ENCODE measurements at places on chromosomes 11 and 22. TPM values are rescaled to one million over a fixed set of nuclear protein-coding genes. Genes with fewer than 3 reads are reported as not detected.

GRCh38 chr22:20582520-20583361 is 75.3 kb downstream of the MED15 start:
- H3K4me1 ChIP-seq: no peaks in the 10 kb centered on the region
- peak; percentile 78 for DNase-seq
- no peak overlapping the region for H3K27ac ChIP-seq
- peaks cover 76% of the 10 kb centered on the region for H3K36me3 ChIP-seq
- H3K27me3 ChIP-seq: no peaks in the 10 kb centered on the region

- no peaks in the 10 kb centered on the region for H3K27me3 ChIP-seq
- no peaks in the 10 kb centered on the region for H3K4me1 ChIP-seq
- H3K4me3 ChIP-seq: no peak overlapping the region
- no peaks in the 10 kb centered on the region for H3K36me3 ChIP-seq
These were observed 875.3 kb downstream of the NTM start for GRCh38 chr11:132245403-132246385.

NXPE4 gene
- total RNA-seq: not detected

GRCh38 chr11:8020244-8020597 is 33.1 kb downstream of the EIF3F start:
- H3K27me3 ChIP-seq: no peaks in the 10 kb centered on the region
- H3K4me3 ChIP-seq: peak overlapping the region; percentile 82
- peak overlapping the region; percentile 63 for H3K27ac ChIP-seq
- DNase-seq: no peak

DNA sequence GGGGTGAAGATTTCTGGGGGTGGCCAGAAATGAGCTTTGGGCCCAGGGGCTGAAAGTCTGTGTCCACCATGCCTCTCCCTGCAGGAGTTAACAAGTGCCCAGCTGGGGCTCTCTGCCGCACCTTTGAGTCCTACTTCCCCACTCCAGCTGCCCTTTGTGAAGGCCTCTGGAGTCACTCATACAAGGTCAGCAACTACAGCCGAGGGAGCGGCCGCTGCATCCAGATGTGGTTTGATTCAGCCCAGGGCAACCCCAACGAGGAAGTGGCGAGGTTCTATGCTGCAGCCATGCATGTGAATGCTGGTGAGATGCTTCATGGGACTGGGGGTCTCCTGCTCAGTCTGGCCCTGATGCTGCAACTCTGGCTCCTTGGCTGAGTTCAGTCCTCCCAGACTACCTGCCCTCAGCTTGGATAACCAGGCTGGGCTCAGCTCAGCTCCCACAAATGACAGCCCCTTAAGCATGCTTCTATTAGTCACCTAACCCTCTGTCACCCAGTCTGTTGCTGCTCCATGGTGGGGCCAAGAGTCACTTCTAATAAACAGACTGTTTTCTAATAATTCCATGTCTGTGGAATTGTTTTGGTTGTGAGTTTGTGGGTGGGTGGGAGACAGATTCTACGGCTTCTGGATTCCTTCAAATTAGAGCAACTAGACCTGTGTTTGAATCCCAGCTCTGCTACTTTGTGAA is 3.0 kb upstream of the INPPL1 start:
- peaks cover 12% of the 10 kb centered on the region for H3K4me1 ChIP-seq
- no peak overlapping the region for H3K4me3 ChIP-seq
- H3K27ac ChIP-seq: no peak overlapping the region
- DNase-seq: no peak
- peaks cover 14% of the 10 kb centered on the region for H3K27me3 ChIP-seq

GAB4 gene
- total RNA-seq: not detected

DNA sequence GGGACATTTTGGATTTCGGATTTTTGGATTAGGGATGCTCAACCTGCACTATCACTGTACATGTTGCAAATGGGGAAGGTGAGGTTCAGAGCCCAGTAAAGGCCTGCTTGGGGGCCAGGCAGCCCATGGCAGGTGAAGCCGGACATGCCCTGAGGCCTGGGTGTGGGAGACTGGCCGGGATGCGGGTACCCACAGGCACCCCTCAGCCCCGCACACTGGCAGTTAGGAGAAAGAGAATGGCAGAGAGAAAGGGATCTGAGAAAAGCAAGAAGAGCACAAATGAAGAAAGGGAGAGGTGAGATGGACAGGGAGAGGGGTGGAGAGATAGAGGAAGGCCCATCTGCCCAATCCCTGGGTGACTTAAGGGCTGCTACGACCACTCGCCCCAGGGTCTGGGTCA is 52.8 kb downstream of the SCGB1A1 start:
- H3K36me3 ChIP-seq: no peaks in the 10 kb centered on the region
- no peaks in the 10 kb centered on the region for H3K27me3 ChIP-seq
- H3K4me3 ChIP-seq: no peak overlapping the region
- no peak for DNase-seq
- H3K27ac ChIP-seq: peak overlapping the region; percentile 56

GRCh38 chr22:29758068-29758622 is 8.7 kb downstream of the ZMAT5 start:
- peaks cover 9% of the 10 kb centered on the region for H3K4me1 ChIP-seq
- H3K27me3 ChIP-seq: no peaks in the 10 kb centered on the region
- H3K27ac ChIP-seq: no peak overlapping the region
- DNase-seq: peak; percentile 45

DNA sequence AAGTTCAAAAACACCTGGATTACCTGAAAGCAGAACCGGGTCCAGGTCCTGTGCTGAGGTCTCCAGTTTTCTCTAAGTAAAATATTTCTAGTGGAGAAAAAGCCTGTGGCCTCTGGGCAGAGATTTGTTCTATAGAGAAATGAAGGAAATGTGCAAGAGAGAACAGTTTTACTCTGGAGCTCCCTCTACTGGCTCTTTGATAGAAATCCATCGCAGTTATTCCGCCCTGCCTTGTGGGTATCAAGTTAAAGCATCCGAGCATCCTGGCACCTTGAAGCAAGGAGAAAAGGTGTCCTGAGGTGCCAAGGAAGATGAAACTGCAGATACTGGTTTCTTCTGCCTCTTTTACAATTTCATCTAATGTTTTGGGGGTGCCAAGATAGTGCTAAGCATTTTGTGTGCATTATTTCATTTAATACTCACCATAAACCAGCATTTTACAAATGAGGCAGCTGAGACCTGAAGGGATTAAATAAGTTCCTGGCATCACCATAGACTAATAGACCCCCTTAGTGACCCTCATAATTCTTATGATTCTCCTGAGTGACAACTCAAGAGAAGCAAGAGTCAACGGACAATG is 113.1 kb upstream of the HSD17B12 start:
- no peak overlapping the region for H3K4me3 ChIP-seq
- DNase-seq: peak; percentile 92
- no peaks in the 10 kb centered on the region for H3K36me3 ChIP-seq
- peaks cover 50% of the 10 kb centered on the region for H3K27me3 ChIP-seq

OR5P2 gene
- total RNA-seq: not detected

DNA sequence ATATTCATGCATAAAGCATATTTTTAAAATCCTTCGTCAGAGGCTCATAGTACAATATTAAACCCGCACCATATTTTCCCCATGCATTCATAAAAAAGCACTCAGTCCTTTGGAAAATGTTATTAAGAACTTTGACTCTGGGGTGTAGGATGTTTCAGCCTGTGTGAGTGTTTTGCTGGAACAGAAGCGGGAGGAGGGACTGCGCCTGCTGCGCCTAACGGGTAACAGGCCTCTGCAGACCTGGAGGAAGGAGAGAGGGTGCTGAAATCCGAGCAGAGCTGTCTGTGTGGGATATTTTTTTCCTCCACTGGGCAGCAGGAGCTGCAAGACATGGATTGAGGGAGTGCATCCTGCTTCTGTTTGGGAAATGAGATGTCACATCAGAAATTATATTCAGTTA is 483.0 kb downstream of the BRD1 start:
- H3K27ac ChIP-seq: no peak overlapping the region
- no peaks in the 10 kb centered on the region for H3K36me3 ChIP-seq
- no peaks in the 10 kb centered on the region for H3K27me3 ChIP-seq
- no peak overlapping the region for H3K4me3 ChIP-seq
- no peaks in the 10 kb centered on the region for H3K4me1 ChIP-seq

GRCh38 chr22:47608421-47608820 is 846.0 kb downstream of the TBC1D22A start:
- no peak overlapping the region for H3K27ac ChIP-seq
- peak; percentile 26 for DNase-seq
- H3K27me3 ChIP-seq: no peaks in the 10 kb centered on the region
- H3K4me3 ChIP-seq: no peak overlapping the region

- H3K4me3 ChIP-seq: no peak overlapping the region
- peaks cover 27% of the 10 kb centered on the region for H3K4me1 ChIP-seq
- no peaks in the 10 kb centered on the region for H3K36me3 ChIP-seq
- no peaks in the 10 kb centered on the region for H3K27me3 ChIP-seq
- no peak for DNase-seq
These were observed 16.2 kb upstream of the ST3GAL4 start for GRCh38 chr11:126339073-126339862.

- H3K4me3 ChIP-seq: no peak overlapping the region
- H3K27ac ChIP-seq: no peak overlapping the region
- H3K4me1 ChIP-seq: no peaks in the 10 kb centered on the region
- peak; percentile 88 for DNase-seq
- no peaks in the 10 kb centered on the region for H3K27me3 ChIP-seq
These were observed 7.4 kb downstream of the ZFTA start for GRCh38 chr11:63761188-63761587.

DNA sequence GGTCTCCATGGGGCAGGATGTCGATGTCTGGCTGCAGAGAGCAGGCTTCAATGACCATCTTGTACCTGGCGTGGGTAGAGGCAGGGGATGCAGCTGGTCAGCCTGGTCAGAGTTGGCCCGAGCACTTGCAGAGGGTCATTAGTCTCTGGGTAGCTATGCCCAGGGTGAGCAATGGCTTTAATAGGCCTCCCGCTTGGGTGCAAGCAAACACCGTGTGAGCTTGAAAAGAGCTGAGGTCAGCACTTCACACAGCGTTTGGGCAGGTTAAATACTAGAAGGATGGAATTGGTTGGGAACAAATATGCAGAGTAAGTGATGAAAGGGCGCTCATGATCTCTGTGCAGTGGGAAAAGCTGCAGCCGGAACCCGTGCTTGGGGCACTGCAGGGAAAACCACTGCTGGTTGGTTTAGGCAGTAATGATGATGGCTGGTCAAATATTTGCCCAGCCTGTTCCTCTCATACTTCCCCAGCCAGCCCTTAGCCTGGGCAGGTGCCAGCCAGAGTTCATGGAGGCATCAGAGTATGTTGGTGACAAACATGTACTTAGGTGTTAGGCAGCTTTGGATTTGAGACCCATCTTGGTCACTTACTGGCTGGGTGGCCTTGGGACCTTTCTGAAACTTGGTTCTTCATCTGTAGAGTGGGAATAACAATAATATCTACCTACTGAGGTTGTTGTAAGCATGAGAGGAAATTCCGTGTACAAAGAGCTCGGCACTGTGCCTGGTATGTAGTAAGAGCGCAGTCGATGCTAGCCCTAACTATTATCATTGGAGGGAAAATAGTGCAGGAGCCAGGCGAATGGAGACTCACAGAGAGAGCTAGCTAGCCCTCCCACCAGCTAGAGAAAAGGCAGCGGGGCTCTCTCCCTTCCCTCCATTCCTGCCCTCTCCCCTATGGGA is 25.2 kb upstream of the KCNJ11 start:
- no peak overlapping the region for H3K4me3 ChIP-seq
- DNase-seq: peak; percentile 59
- H3K27ac ChIP-seq: no peak overlapping the region

FIBIN gene
- total RNA-seq: 30.0 TPM

- no peak overlapping the region for H3K4me3 ChIP-seq
- peak; percentile 46 for DNase-seq
- no peak overlapping the region for H3K27ac ChIP-seq
- no peaks in the 10 kb centered on the region for H3K36me3 ChIP-seq
- no peaks in the 10 kb centered on the region for H3K27me3 ChIP-seq
These were observed 3.3 kb upstream of the DDI1 start for GRCh38 chr11:104033134-104033533.

- no peaks in the 10 kb centered on the region for H3K36me3 ChIP-seq
- H3K4me3 ChIP-seq: no peak overlapping the region
- no peaks in the 10 kb centered on the region for H3K27me3 ChIP-seq
These were observed 282.4 kb downstream of the TMEM135 start for GRCh38 chr11:87320123-87320522.

DNA sequence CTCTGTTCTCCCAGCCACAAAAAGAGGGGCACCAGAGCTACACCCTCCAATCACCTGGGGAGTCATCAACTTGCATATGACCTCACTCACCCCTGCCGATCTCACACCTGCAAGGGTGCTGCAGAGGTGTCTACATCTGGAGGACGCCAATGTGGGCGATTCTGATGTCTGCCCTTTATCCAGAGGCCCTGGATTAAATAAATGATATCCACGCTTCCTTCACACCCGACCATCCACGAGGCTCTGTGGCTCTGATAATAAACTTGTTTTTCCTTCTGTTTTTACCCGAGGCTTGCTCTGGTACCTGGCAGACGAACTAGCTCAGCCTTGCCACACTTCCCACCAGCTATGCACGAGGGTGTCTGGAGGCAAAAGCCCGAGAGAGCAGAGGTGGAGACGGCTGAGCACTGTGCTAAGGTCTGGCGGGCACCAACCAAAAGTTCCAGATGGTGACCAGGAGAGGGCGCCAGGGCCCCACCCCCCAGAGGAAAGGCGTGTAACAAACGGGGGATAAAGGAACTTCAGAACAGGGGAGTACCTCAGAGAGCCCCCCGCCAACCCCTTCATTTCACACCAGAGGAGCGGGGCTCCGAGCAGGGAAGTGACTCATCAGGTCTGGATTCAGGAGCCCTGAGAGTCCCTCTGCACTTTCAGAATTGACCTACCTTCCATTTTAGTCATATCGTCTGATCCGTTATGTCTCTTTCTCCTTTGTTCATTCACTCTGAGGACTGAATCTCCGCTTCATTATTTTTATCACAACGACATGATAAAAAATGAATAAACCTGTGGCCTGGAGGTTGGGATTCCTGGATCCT is 13.5 kb downstream of the SCN3B start:
- H3K27me3 ChIP-seq: peaks cover 8% of the 10 kb centered on the region
- no peaks in the 10 kb centered on the region for H3K4me1 ChIP-seq
- H3K4me3 ChIP-seq: no peak overlapping the region
- DNase-seq: no peak
- H3K36me3 ChIP-seq: no peaks in the 10 kb centered on the region

DNA sequence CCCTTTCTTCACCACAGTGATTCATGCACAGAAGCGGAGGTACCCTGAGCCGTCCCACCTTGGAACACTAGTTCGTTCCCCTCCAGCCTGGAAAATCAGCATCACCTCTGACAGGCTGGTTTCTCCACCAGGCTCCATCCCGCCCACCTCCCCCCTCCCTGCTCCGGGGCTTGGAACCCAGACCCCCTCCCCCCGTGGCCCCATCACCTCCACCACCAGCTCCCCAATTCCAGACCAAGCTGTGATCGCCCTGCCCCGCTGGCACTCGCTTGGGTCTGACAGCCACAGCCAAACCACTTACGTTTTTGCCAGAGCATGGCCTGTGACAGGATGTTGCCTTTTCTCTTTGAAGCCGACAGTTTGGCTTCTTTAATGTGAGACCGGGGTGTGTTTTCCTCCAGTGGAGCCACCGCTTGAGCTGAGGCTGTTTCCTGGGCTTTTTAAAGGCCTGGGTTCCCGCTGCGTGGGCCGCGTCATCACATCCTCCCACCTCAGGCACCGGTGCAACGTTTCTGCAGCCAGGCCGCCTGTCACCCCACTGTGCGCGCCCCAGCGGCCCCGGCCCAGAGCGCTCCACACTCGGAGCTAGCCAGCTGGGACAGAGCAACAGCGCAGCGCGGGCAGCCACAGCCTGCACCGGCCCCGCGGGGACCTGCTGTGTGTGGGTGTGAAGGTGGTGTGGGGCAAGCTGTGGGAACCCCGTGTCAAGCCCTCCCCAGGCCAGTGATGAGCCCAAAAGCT is at the start of gene POU2AF1:
POU2AF1 (minus strand) TSS at position 415 of the 741 bp plus-strand sequence; CDS start at position 317, 98 bp downstream.
- H3K4me1 ChIP-seq: no peaks in the 10 kb centered on the region
- peak; percentile 79 for DNase-seq
- no peak within 1 kb of the TSS for H3K27ac ChIP-seq

KCNJ5 gene
- total RNA-seq: 0.36 TPM

GRCh38 chr11:35487532-35488078 is 37.8 kb downstream of the PAMR1 start:
- H3K36me3 ChIP-seq: peaks cover 8% of the 10 kb centered on the region
- no peak overlapping the region for H3K4me3 ChIP-seq
- no peaks in the 10 kb centered on the region for H3K27me3 ChIP-seq
- no peak for DNase-seq

MUC5AC gene
- not detected for total RNA-seq

All from osteoblast (primary cell).